GDM1 (cell line): ENCODE measurements at places on chromosomes 13 and 19.

GRCh38 chr19:13796301-13797057 is 1.2 kb downstream of the ZSWIM4 start:
- DNase-seq: no peak

DNA sequence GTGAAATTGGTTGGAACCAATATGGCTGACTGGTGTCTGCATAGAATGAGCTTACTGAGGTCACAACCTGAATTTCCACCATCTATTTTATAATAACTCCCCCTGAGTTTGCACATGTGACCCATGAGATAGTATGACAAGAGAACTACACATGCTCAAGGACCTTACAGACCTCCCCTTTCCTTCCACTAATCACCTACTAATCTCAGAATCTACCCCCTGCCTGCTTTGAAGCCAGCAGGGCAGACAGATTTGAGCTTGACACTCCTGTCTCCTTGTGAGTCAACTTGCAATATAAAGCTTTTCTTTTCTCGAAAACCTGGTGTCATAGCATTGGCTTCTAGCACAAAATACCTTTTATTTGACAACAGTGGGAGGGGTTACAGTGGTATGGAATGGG is 248.4 kb downstream of the RFC3 start:
- DNase-seq: no peak

DNA sequence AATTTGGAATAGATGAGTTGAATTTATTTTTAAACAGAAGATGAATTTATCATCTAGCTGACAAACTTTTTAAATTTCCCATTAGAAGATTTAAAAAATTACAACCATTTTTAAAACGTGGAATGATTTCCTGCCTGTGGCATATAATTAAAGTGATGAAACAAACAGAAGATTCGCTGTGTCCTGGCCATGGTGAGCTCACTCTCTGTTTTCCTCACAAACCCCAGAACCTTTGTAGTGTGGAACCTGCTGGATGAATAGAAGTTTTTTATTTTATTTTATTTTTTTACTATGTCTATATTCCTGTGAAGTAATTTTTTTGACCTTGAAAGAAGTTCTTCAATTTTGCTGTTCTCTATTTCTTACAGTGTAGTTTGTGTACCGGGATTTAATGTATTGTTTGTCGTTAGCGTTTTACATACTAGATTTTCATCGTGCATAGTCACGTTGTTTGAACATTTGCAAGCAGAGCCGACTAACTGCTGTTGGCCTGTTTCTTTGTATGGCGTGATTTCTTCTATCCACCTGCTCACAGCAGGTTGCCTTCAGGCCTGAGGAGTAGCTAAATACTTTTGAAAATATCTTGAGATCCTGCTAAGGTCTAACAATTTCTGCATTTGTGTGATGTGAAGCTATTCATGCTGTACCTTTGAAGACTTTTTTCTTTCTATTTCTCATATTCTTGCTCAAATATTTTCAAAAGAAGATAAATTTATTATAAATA is 149.2 kb downstream of the GGACT start:
- DNase-seq: no peak

- no peak for DNase-seq
These were observed 1102.0 kb upstream of the SPRY2 start for GRCh38 chr13:81442904-81443303.

- peak; percentile 14 for DNase-seq
These were observed 15.3 kb upstream of the MAP1S start for GRCh38 chr19:17703824-17704463.

DNA sequence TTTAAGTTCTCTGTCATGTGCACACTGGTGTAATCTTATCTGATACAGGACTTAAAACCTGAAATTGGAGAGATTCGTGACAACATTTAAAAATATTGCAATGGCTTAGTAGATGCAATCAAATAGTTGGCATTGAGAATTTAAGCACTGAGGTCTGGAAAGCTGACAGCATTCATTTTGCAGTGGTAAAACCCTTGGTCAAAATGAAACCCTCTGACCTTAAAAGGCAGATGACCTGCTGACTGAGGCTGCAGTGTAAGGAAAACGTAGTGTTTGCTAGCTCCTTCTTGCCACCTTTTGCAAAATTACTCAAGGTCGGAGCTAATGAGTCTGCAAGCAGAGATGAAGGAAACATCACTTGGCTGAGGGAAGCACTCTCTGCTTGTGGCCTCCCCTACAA is 150.6 kb downstream of the KCTD12 start:
- no peak for DNase-seq

DNA sequence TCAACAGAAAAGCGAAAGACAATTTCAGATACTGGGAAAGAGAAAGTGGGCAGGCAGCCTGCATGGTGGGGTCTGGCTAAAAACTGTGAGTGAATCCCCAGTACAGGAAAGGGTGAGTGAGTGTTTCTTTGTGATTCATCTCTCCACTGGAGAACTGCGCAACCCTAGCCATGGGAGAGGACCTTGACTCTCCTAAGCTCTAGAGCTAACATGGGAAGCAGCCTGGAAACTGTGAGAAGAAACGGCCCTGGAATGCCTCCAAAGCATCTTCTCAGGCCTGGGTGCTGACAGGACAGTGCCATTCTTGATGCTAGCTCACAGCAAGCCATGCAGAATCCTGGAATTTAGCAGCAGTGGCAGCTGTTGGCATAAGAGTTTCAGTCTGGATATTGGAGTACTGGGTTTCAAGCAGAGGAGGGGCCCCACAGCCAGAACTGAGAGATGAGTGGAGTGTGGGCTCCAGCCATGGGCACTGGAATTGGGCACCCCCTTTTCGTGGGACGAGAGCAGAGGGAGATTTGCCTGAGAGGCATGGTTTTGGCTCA is 18.7 kb upstream of the SLAIN1 start:
- no peak for DNase-seq

DNA sequence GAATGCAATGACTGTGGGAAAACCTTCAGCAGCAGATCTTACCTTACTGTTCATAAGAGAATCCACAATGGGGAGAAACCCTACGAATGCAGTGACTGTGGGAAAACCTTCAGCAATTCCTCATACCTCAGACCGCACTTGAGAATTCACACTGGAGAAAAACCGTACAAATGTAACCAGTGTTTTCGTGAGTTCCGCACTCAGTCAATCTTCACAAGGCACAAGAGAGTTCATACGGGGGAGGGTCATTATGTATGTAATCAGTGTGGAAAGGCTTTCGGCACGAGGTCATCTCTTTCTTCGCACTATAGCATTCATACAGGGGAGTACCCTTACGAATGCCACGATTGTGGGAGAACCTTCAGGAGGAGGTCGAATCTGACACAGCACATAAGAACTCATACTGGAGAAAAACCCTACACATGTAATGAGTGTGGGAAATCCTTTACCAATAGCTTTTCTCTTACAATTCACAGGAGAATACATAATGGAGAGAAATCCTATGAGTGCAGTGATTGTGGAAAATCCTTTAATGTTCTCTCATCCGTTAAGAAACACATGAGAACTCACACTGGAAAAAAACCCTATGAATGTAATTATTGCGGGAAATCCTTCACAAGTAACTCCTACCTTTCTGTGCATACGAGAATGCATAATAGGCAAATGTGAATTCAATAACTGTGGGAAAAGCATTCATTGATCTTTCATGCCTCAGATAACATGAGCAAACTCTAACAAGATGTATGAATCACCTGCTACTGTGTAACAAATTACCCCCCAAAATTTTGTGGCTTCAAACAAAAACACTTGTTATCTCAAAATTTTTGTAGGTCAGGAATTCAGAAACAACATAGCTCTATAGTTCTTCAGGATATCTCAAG is 13.8 kb downstream of the ZNF557 start:
- DNase-seq: no peak

GRCh38 chr19:19405971-19406877 is 749 bp downstream of the GATAD2A start:
- DNase-seq: peak; percentile 14

DNA sequence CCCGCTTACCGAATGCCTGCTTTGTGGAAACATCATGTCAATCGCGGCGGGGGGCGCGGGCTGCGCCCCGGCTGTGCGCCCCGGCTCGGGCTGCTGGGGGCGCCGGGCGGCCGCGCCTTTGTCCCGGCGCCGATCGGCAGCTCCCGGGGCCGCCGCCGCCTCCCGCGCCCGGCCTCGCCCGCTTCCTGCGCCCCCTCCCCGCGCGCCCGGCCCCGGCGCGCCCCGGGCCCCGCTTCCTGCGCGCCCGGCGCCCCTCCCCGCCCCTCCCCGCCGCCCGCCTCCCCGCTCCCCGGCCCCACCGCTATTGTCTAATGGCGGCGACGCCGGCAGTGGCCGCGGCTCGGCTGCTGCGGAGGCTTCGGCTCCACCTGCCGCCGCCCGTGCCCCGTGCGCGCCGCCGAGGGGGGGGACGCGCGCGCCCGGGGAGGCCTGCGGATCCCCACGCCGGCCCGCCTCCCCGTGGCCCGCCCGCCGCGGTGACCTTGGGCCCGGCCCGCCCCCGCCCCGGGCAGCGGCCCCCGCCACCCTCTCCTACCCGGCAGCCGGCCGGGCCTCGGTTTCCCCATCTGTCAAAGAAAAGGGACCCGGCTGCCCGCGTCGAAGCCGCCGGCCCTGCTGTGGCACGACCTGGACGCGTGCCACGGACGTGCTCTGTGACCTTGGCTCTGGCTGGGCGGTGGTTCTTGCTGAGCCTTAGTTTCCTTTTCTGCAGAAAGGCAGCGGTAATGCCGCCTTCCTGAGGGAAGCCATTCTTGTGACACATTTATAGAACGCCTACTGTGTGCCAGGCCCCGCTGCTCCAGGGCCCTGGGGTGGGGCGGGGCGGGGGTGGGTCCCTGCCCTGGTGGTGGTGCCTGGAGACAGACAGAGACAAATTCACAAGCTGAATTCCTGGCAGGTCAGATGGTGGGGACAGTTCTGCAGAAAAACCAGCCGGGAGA is at the start of gene TLE5:
TSS of gene TLE5 (minus strand) at position 331 of the 941 bp plus-strand sequence. CDS start at position 36, 295 bp downstream.
- peak; percentile 55 for DNase-seq

DNA sequence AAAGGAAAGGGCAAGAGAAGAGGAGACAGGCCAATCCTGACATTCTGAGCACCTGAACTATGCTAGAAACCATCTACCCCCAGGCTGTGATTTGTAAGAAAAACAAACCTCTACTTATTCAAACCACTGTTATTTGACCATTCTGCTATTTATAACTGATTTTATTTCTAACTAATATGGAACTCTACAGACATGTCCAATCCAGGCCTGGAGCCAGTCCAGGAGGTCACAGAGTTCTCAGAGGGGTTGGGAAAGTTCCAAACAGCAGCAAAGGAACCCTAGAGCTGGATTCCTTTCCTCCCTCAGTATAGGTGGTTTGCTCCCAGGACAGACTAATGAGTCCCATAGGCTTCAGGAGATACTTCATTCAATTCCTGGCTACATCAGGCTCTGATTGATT is 24.2 kb downstream of the SIAH3 start:
- DNase-seq: no peak

DNA sequence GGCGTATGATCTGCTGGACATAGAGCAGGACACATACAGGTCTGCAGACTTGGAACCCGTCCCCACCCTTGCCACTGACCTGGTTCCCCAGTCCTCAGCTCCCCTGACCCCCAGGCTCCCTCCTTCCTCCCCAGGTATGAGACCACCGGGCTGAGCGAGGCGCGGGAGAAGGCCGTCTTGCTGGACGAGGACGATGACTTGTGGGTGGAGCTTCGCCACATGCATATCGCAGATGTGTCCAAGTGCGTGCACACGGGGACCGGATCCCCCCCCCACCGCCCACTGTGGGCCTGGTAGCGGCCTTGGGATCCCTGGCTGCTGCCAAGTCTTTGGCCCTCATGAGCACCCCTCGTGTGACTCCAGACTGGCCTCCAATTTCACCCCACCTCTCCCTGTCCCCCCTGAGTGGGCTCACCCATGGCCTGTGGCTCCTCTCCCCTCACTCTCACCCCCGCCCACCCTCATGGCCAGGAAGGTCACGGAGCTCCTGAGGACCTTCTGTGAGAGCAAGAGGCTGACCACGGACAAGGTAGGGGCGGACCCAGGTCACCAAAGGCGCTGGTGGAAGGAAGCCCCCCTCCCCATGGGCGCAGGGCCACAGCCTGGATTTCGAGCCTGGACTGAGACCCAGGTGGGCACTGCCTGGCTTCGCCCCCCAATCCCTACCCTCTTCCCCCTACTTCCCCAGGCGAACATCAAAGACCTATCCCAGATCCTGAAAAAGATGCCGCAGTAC is 5.6 kb downstream of the STXBP2 start:
- DNase-seq: no peak
